Mammary epithelial cell (primary cell): ENCODE measurements at places on chromosomes 7 and 10.

GRCh38 chr7:123463890-123464289, 70.5 kb downstream of the IQUB start:
- no peak for DNase-seq

GRCh38 chr7:21104124-21104500, 317.4 kb upstream of the SP8 start:
- DNase-seq = peak; percentile 51

DNA sequence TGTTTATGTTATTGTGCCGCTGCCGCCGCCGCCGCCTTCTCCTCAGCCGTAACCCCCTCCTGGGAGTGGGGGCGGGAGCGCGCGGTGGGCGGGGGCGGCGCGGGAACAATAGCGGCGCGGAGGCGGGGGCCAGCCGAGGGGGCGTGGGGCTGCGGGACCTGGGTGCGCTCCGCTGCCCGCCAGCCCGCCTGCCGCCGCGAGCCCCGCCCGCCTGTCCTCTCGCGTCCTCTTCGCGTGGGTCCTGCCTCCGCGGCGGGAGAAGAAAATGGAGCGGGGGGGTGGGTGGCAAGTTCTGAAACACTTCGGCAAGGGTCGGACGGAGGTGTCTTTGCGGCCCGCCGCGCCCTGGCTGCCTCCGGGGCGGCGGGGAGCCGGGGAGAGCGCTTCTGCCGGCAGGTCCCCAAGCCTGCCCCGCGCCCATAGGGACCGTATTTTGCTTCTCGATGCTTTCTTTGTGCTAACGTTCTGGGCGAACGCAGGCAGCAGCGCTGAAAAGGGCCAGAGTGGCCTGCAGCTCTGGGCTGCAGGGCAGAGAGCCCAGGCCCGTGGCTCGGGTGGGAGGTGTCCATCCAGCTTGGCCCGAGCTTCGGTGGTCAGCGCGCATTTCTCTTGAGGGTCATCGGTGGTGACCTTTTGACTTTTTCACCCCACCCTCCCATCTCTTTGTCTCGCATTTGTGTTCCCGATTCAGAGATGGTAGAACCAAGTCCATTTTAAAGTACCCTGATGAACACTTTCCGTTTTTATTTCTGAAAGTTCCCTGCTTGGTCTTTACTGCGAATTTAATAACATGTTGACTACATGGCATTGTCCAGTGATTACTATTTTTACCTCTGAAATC, 613 bp downstream of the MAPK8 start:
- peak; percentile 32 for DNase-seq

DNA sequence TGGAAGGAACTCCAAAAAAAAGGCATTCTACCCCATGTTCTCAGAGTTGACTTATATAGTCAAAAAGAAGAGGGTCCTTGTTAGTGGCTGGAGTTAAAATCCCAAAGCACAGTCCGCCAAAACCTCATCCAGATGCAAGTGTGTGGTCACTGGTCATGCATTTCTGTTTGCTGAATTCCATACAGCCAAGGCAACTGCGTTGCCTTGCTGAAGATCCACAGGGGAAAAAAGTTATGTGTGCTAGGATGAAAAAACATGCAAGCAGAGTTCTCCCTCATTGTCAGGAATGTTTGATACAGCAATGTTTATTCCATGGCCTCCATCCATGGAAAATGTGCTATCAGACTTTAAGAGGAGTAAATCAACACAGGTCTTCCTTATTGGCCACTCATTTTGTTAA, 213.1 kb downstream of the CREB5 start:
- DNase-seq = no peak

DNA sequence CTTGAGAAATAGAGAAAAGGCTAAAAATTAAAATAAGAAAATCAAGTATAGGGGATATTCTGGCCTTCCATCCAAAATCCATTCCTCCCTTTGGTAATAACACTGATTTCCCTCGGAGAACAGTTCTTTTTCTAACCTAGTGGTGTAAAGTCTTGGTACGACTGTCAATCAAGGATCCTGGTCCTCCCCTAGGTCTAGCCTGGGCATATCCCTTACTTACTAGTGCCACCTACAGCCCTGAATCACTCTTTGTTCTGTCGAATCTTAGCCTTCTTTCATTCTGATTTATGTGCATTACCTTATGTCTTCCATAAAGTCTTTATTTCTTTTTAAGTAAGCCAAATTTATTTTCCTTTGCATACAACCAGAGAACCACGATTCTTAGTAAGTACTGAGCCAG, 298.7 kb upstream of the LRRTM3 start:
- peak; percentile 61 for DNase-seq

DNA sequence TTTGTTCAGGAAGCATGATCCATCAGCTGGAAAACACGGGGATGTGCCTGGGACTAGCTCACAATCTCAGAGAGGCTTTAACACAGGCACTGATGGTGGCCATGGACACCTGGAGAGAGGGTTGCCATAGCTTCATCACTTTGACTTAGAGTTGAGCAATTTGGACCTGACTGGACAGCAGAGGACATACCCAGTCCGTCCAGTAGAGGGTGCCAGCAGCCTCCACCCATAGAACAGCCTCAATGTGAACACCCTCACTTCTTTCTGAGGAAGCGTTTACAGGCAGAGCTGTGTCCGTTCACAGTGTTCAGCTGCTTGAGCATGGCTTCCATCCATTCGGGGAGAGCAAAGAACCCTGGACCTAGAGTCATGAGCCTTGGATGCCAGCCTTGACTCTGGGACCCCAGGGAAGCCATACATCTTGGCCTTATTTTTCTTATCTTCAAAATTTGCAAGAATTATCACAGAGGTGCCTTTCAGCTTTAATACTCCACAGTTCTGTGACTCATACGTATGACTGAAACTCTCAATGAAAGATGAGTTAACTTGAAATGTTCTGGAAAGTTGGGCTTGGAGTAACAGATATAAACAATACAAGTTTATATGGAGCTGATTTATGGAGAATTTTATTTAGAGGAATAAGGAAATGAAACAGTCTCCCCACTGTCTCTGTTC, 302.9 kb upstream of the PODXL start:
- DNase-seq = peak; percentile 60

DNA sequence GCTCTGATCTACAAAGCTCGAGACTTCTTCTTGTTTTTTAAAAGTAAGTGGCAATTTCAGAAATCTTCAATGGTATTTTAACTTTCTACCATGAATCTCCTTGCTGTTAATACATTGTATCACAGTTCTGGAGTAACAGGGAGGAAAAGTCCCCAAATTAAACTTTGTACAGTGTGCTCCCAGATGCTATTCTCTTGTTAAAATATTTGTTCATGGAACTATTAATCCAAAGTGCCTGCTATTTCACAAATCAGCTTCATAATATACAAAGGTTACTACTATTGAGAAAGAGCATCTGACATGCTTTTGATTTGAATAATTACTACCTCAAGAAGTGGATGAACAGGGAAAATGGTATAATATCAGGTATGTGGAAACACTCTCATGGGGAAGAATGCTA, 36.6 kb downstream of the SIRT1 start:
- DNase-seq = no peak

DNA sequence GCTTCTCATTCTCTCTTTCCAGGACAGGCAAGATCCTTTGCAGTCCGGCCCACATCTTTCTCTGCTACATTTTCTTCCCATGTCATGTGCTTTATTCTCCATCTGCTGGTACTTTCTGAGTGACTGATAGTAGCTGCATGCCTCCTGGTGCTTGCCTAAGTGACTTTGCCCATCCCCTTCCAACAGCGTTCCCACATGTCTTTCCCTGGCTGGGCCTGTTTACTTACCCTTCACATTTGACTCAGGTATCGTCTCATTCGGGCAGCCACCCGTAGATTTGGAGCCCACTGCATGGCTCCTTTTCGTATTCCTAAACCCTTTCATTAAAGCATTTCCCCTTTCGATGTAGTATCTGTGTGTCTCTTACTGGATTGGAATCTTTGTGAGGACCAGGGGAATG, 24.6 kb downstream of the TYW1 start:
- DNase-seq = no peak

GRCh38 chr7:69173846-69174245, 424.4 kb upstream of the AUTS2 start:
- no peak for DNase-seq

GRCh38 chr7:136709876-136710275, 158.6 kb upstream of the CHRM2 start:
- no peak for DNase-seq
